ENCODE measurements at places on chromosomes 1 and 21.

DNA sequence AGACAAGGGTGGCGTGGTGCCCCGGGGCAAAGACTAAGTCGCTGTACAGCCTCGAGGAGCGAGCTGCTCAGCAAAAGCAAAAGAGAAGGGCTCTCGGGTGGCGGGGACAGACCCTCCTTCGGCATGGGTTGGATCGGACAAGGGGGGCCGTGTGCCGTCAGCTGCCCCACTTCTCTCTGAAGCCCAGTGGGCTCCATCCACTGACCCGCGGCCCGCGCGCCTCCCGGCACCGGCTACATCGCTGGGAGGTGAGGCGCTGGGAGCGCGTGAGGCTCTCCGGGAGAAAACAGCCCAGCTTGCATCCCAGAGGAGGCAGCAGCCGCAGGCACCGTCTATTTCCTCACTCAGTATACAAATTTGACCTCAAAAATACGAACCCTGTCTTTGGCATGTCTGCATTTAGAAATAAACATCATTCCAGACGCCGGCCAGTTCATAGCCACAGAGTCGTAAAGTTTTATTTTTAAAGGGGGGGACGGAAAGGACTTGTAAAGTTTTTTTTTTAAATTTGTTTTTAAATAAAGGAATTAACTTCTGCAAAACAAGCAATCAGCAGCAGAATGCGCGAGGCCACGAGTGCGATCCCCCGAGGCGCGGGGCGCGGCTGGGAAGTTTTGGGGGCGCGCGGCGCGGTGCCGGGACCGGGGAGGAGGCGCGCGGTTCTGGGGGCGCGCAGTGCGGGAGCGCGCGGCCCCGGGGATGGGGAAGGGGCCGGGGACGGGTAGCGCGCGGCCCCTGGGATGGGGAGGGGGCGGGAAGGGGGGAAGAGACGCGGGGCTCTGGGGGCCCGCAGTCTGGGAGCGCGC lies 689 bp upstream of the GPR137B start:
- DNase-seq: no peak

GRCh38 chr1:169885207-169885606 lies 8.5 kb downstream of the SCYL3 start:
- no peak for DNase-seq

DNA sequence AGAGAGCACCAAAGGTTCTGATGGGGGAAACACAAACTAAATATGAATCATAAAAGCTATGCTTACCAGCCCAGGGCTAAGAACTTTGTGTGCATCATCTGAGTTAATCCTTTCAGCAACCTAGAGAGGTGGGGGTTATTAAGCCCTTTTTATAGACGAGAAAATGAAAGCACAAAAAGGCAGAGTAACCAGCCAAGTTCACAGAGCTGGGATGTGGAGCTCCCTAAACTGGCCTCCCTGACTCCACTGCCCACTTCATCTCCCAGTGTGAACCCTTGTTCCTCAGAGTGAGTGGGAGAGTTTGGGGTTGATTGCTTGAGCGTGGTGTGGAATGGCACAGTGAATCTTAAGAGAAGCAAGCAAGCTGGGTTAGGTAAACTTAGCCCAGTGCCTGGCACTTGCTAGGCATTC lies 10.8 kb upstream of the BCAR3 start:
- no peak for DNase-seq

DNA sequence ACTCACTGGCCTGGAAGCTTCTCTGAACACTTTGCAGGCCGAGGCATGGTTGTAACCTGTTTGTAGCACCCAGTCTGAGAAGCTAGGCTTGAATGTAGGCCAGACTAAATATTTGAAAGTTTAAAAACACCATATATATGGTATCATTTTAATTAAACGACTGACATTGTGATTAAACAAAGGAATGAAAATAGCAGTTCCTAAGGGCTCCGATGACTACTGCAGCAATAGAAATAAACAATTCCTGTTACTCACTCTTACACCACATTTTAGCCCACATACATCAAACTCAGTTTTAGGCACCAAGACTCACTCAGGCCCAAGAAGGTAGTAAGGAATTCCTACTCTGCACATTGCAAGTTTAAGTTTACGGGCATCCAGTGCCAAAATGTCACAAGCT lies 281.2 kb downstream of the AKT3 start:
- no peak for DNase-seq

GRCh38 chr21:32806810-32807386 lies 35.3 kb upstream of the PAXBP1 start:
- DNase-seq: no peak

- DNase-seq: no peak
Observed at GRCh38 chr1:181208083-181208482, 119.6 kb downstream of the IER5 start.

DNA sequence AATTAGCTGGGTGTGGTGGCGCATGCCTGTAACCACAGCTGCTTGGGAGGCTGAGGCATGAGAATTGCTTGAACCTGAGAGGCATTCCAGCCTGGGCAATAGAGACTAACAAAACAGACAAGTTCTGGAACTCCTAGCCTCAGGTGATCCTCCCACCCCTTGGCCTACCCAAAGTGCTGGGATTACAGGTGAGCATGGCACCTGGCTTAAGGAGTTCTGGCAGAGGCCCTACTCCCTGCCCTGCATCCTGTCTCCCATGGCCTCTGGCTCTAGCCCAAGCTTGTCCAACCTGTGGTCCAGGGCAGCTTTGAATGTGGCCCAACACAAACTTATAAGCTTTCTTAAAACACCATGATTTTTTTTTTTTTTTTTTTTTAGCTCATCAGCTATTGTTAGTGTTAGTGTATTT lies 20.4 kb downstream of the TOMM20 start:
- DNase-seq: no peak

DNA sequence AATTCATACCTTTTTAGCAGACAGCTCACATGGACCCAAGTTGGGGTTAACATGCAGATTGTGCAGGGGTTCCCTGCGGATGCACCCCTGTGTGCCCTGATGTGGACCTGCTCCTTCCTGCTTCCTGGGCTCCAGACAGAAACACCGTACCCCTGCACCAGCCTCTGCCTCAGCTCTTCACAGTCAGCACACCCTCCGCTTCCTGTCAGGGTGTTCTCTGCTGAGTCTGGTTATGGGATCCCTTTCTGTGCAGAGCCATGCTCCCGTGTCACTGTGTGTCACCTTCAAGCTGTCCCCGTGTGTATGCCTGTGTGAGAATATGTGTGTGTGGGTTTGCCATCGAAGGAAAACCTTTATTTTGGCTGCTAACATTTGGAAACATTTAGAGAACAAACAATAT lies 48.7 kb upstream of the KCNJ15 start:
- no peak for DNase-seq

DNA sequence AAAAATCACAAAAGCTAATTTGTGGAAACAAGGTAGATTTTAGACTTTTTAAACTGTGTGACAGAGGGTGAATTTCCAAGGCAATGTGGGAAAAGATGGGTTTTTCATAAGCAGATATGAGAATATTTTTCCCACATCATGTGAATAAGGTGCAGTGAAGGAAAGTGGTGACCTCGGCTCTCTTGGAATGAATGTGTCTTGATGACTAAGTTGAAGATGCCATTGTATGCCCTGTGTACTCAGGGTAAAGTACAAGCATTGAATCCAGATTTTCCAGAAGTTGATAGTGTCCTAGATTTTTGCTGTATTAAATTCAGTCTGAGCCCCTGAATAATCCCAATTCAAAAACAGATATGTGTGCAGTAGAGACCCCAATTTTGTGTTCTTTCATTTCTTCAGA lies 442.6 kb upstream of the ADGRL2 start:
- no peak for DNase-seq

DNA sequence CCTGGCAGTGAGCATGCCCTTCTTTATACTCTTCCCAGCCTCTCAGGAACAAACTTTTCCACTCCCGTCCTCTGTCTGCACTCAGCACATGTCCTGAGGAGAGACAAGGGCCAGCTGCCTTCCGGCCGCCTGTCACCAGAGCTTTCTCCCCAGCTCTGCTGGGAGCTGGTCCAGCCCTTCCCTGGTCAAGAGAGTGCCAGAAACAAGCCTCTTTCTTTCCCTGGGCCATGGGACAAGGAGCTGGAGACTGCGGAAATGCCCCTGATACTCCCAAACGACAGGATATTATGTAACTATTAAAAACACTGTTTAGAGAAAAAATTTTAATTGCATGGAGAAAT lies 10.4 kb downstream of the LAMB3 start:
- DNase-seq: no peak

DNA sequence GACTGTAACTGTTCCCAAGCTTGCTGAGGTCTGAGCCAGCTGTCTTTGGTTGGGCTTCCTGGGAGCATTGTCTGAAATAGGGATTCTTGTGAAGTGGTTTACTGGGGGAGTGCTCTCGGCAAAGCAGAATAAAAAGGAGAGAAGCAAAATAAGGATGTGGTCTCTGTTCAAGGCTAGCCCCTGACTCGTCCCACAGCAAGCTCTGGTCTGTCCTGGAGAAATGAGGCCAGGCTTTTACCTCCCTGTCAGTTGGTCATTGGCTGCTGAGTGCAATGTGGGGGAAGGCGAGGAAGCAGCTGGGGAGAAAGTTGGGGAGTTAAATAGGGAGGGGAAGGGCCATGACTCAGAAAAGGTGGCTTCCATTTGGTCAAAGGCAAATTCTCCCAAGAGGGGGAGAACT lies 303.9 kb upstream of the DUSP10 start:
- no peak for DNase-seq
